ENCODE measurements at places on chromosomes 13 and 19. TPM values are rescaled to one million over a fixed set of nuclear protein-coding genes. Genes with fewer than 3 reads are reported as not detected.

DNA sequence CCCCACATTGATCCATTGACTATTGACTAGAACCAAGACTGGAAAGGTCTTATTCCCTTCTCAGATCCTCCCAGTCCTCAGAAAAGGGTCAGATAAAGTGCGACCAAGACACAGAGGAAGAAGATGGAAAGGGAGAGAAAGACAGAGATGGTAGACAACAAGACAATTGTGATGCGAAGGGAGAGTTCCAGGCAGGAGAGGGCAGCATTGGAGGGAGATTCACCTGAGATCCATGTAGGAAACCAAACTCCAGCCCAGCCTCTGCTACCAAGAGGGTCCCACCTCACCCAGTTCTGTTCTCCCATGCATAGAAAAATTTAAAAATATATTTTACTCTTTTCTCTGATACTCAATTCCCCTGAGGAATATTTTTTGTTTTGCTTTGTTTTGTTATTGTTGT, 67.3 kb upstream of the TSHZ3 start:
- DNase-seq, result no peak

DNA sequence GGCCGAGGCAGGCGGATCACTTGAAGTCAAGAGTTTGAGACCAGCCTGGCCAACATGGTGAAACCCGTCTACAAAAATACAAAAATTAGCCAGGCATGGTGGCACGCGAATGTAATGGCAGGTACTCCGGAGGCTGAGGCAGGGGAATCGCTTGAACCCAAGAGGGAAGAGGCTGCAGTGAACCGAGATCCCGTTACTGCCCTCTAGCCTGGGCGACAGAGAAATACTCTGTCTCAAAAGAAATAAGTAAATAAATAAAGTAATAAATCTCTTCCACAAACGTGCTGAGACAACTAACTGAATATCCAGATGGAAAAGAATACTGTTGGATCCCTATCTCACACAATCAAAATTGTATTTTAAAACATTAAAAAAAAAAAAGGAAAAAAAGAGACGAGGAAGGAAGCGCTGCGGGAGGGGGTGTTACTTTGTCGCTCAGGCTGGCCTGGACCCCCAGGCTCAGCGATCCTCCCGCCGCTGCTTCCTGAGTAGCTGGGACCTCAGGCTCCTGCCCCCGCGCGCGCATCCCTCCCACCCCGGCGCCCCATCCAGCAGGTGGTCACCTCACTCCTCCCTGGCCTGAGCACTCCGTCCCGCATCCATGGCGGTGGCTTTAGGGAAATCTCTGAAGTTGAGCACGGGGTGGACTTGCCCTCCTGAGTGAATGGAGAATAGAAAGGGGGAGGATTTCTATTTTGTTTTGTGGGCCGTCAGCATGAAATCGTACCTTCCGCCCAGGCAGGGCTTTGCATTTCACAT, 628 bp upstream of the ZNF813 start:
- no peak for DNase-seq

- DNase-seq, result no peak
Observed at GRCh38 chr13:111006506-111007031, 91.7 kb upstream of the ANKRD10 start.

DNA sequence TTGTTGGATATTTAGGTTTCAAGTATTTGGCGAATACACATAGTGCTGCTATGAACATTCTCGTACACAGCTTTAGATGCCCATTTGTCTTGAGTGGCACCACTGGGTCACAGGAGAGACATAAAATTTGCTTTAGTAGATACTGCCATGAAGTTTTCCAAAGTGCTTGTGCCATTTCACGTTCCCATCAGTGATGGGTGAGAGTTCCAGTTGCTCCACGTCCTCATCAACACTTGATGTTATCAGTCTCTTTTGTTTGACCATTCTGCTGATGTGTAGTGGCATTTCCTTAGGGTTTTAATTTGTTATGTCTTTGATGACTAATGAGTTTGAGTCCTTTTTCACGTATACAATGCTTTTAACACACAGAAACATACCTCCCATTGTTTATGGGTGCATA, 11.0 kb downstream of the ZSWIM9 start:
- DNase-seq, result no peak

GRCh38 chr19:35395382-35396199, 24.7 kb downstream of the GPR42 start:
- no peak for DNase-seq

GRCh38 chr19:10551698-10552301, 8.1 kb downstream of the ATG4D start:
- DNase-seq, result no peak

- no peak for DNase-seq
Observed at GRCh38 chr19:12034620-12035019, 859 bp downstream of the ZNF433 start.

GRCh38 chr13:93875547-93875946, 603.9 kb downstream of the DCT start:
- no peak for DNase-seq

DNA sequence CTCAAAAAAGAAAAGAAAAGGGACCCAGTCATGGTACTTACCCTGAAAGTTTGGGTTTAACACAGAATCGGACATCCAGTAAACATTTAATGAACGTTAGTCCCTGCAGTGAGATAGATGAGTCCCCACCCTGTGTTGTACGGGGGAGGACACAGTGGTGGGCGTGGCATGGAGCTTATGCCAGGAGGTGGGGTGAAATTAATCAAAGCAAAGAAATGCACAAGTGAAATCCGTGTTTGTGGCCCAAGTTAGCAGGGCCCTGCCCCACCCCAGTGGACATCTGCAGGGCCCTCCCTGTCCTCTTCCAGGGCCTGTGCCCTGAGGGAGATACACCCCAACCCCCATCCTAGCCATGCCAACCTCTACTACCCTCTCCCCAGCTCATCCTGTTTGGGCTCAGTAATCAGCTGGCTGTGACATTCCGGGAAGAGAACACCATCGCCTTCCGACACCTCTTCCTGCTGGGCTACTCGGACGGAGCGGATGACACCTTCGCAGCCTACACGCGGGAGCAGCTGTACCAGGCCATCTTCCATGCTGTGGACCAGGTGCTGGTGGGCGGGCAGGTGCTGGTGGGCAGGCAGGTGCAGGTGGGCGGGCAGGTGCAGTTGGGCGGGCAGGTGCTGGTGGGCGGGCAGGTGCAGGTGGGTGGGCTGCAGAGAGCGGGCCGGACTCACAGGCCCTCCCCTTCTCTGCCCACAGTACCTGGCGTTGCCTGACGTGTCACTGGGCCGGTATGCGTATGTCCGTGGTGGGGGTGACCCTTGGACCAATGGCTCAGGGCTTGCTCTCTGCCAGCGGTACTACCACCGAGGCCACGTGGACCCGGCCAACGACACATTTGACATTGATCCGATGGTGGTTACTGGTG, 3.9 kb downstream of the MCOLN1 start:
- no peak for DNase-seq

- no peak for DNase-seq
Observed at GRCh38 chr19:27975419-27976005, 1237.4 kb downstream of the UQCRFS1 start.

- no peak for DNase-seq
Observed at GRCh38 chr13:26538363-26539317, 18.8 kb upstream of the WASF3 start.

- DNase-seq, result no peak
Observed at GRCh38 chr13:78334059-78334458, 269.3 kb downstream of the POU4F1 start.

GRCh38 chr13:34555988-34556387, 386.1 kb upstream of the NBEA start:
- no peak for DNase-seq

- no peak for DNase-seq
Observed at GRCh38 chr13:80141123-80141849, 199.6 kb downstream of the SPRY2 start.

The GRIK5 gene
- polyA plus RNA-seq, result 23.2 TPM

The SLC25A41 gene
- 0.50 TPM for polyA plus RNA-seq

The CGB2 gene
- polyA plus RNA-seq, result not detected

The TNFSF11 gene
- polyA plus RNA-seq, result 0.86 TPM

The VSIG10L gene
- 5.3 TPM for polyA plus RNA-seq

The FFAR2 gene
- polyA plus RNA-seq, result 0.55 TPM
